Stimulated activated CD8-positive, alpha-beta memory T cell treated with anti-CD3 and anti-CD28 coated beads, Interleukin-4, amount 100 ng/mL, for 1 hour (primary cell): ENCODE measurements at places on chromosomes 1 and 21.

- DNase-seq = no peak
Observed at GRCh38 chr1:225899044-225899925, 10.3 kb upstream of the LEFTY1 start.

- DNase-seq = no peak
Observed at GRCh38 chr21:46477765-46478164, 19.1 kb downstream of the DIP2A start.

DNA sequence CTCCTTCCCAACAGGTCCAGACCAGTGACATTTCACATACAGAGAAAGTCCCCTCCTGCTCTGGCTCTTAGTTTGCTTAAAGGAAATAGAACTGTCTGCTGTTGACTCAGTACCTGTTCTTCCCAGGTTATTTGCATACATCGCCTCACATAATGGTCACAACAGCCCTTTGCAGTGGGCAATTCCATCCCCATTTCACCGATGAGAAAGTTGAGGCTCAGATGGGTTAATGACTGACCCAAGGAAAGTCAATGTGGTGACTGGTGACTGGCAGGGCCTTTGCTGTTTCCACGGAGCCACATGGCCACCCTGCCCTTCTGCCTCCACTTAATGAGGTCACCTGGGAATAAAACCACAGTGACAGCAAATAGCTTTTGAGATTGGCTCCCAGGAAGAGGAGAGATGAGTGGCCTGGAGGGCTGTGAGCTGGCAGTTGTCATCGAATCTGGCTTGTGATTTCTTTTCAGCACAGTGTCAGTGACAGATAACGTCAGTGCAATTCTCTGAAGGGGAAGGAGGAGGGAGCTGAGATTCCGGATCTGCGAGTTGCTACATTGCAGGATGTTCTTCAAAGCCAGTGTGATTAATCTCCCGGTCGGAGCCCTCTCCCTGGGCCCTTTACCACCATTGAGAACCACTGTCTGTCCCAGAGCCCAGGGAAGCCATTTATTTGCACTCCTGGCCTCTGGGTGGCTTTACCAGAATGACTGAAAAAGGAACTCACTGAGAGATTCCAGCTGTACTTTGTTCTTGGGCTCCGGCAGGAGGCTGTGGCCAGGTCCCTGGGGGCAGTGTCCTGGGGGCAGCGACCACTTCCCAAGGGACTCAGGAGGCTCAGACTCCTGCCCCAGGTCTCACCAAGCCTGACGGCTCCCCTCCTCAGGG is 117.2 kb downstream of the CNIH3 start:
- DNase-seq = no peak

GRCh38 chr1:243218059-243218458 is 37.0 kb downstream of the CEP170 start:
- DNase-seq = no peak

DNA sequence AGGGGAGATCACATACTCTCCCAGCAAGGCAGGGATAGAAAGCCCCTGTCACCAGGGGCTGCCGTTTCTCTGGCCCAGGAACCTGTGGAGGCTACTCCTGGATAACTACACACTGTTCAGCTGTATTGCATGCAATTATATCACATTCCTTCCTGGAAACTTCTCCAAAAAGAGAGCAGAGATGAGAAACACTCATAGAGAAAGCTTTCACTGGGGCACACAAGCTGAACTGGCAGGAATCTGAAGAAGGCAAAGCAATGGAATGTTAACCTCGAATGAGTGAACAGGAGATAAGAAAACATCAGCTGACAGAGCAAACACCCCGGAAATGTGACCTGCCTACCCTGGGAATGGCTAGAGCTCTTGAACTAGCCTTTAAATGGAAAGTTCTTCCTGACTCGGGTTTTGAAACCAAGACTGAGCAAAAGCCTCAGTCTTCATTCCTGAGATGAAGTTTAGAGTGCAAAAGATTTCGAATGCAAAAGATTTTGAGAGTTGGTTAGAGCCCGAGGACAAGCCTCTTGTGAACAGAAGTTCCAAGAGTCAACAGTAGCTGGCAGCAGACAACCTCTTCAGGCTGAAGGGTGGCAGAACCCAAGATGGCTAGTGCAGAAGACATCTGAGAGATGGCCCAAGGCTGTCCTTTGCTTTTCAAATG is 32.3 kb downstream of the CCN1 start:
- DNase-seq = no peak

- DNase-seq = no peak
Observed at GRCh38 chr1:9289711-9290485, 2.8 kb upstream of the SPSB1 start.

DNA sequence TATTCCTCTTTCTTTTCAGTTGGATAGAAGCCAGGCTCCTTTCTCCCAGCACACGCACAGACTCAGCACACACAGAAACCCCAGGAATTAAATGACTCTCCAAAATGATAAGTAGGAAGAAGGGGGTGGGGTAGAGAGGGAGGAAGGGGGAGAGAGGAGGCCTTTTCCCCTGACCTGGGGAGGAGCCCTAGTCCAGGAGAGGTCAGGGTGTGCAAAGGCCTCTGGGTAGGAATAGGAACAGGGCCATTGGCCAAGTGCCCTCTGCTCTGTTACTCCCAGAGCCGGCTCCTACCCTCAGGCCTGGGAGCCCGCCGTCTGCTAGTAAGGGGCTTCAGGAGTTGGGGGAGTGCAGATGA is 35.6 kb upstream of the PUM1 start:
- no peak for DNase-seq

DNA sequence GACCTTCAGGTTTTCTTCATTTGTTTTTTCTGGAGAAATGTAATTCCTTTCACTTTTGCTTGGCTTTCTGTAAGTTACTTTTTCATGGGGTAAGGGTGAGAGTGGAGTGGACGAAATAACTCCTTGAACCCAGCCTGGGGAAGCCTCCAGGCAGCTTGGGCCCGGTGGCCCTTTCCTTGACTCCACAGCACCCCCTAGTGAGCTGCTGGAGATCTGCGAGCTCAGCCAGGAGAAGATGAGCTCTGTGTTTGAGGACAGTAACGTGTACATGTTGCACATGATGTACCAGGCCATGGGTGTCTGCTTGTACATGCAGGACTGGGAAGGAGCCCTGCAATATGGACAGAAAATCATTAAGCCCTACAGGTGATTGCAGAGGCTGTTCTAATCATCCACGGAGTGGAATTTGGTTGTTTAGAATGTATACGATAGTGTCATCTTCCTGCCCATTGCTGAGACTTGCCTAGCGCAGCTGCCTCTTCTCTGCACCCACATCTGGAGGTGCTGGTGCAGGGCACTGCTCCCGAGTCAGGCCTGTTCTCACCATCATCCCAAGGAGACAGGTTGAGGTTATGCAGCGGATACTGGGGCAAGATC is 51.0 kb downstream of the SMYD2 start:
- DNase-seq = peak; percentile 21

DNA sequence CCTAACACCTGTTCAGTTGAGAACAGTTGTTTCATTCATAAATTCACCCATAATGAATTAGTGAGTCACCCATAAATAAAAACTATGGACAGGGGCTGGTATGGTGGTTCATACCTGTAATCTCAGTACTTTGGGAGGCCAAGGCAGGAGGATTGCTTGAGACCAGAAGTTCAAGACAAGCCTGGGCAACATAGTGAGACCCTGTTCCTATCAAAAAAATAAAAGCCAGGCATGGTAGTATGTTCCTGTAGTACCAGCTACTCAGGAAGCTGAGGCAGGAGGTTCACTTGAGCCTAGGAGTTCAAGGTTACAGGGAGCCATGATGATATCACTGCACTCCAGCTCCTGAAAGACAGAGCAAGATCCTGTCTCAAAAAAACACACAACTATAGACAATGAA is 79.0 kb downstream of the GTF2B start:
- DNase-seq = no peak

DNA sequence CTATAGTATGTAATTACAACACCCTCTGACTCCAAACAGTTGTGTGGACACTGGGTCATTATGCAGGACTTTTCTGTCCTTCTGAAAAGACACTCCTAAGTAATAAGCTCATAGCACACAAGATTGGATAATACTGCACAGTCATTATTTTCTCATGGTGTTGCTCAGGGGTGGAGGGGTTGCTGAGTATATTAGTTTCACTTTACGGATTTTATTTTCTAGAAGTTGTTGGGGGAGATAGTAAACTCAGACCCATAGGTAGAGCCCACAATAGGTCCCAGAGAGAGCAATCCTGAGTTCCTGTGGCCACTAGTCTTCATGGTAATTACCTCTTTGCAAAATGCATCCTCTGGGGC is 53.4 kb downstream of the DUSP10 start:
- no peak for DNase-seq

DNA sequence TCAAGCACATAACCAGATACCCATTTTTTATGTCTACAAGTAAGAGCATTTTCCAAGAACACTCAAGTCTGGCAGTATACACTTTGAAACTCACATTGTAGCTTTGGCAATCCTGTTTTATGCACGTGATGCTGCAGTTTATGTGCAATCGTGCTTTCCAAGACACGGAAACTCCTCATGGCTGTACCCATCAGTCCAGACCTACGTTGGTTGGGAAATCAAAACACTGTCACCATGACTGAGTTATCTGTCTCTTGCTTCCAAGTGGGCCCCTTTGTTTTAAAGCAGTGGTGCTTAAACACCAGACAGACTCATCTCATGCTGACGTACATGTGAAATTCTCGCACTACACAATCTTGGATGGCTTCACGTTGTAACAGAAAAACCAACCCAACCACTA is 192.8 kb downstream of the LTN1 start:
- no peak for DNase-seq

- no peak for DNase-seq
Observed at GRCh38 chr21:35346697-35347096, 297.6 kb upstream of the RUNX1 start.

DNA sequence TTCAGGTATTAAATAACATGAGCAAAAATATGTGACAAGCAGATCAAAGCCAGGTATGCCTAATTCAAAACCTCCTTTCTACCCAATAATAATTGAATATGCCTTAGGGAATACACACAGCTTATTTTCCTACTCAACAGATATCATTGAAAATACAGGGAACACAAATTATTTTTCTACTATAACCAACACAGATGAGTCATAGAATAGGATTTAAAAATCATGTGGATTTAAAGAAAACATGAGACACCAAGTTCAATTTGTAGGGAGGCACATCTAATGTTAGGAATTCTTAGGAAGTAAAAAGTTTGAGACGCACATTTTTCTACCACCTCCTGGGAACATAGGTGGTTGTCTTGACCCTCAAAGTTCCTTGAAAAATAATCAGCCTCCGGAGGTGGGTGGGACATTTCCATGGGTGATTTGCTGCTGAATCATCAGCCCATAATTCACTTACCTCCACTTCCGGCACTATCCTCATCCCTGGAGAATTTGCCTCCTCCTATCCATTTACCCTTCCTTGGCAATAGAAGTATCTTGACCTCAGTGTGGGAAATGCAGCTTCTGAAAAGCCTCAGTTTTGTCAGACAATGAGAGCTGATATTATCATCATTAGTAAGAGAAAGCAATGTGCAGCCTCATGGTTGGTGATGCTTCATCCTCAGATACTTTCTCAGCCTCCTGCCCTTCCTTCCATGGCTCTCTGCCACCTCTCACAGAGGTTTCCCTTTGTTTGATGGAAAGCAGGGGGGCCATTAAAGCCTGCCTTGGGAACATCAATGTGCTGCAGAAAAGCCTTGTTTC is 33.5 kb upstream of the RGS4 start:
- DNase-seq = no peak

DNA sequence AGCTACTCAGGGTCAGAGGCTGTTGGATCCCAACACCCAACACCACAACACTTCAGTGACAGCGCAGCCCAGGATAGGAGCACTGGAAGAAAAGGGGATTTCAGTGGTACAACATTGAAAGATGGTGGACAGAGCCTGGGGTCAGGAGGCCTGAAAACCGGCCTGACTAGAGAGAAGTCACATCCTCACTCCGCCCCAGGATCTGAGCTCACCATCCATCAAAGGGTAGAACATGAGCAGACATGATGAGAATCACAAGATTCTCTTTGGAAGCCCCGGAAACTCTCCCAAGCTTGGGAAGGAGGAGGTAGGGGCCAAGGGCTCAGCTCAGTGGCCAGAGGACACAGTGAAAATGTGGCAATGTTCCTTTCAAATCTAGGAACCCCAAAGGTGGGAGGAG is 271.3 kb downstream of the NPHP4 start:
- DNase-seq = no peak

DNA sequence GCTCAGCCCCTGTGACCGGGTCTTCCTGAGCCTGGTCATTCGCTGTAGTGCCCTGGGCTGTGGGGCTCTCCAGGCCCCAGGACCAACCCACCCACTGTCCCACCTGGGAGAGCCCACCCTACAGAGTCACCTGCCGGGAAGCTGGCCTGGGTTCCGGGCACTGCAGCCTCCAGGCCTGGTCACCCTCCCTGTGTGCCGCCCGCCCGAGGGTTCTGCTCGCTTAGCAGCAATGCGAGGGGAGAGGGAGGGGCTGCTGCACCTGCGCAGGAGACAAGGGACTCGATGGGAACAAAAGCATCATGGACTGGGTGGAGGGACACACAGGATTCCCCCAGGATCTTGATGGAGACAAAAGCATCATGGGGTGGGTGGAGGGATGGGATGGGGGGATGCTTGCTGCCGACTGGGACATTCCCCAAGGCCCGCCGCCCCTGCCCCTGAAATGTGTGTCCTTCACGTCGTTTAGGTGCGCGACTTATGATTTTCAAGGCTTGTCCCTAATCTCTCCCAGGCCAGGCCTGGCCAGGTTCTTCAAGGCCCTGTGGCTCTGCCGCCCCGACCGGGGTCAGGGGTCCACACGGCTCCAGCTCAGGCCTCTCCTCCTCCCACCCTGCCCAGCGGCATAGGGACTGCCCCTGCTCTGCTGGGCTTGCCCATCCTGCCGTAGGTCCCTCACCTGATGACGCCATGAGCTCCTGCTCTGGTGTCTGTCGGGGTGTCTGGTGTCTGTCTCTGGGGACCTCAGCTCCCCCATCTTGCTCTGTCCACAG is 1.7 kb downstream of the KRTAP10-8 start:
- no peak for DNase-seq

GRCh38 chr1:53274541-53275185 is 36.3 kb upstream of the MAGOH start:
- DNase-seq = no peak

DNA sequence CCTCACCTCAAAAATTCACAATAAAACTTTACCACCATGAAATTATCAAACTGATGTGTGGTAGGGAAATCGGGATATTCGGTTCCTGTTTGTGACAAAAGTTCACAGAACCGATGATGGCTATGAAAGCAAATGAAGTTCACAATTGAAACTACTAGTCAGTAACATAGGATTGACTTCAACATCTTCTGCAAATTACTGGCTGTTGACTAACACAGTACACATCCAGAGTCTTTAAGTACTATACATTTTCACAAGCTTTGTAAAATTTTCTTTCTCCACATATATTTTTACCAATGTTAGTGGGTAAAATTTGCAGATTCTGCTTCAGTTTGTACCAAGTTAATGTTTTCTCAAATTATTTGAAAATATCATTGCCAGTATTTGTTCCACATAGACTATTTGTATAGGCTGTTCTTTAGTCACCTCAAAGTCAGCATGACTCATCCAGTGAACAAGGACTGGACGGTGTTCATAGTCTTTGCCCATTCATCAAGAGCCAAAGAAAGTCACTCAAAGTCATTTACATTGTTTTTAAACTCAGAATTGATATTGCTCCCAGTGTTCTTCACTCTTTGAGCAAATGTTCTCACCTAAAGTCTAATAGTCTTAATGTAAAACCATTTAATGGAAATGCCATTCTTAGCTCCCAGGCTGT is 213.4 kb downstream of the USP25 start:
- DNase-seq = no peak
